Inflammatory macrophage (primary cell): ENCODE measurements at places on chromosomes 12 and 14.
A peak's percentile ranks its signal among the peaks of the same experiment; 100 is the strongest.

GRCh38 chr12:23560611-23561010 is 388.9 kb downstream of the SOX5 start:
- no peak for DNase-seq

DNA sequence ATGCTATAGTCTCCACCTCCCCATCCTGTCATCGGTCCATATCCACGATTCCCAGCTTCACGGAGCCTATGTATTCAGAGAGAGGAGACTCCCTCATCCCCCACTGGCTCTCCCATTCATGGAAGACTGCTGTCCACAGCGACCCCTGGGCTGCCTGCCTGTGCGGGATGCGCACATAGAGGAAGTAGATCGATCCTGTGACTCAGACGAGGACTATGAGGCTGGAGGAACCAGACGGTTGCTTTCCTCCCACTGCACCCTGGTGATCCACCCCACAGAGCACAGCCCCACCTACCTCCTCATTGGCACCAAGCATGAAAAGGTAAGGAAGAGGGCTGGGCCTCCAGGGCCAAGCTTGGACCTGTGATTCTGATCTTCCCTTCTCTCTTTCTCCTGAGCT is 24.4 kb downstream of the PIGH start:
- peak; percentile 70 for DNase-seq

- DNase-seq, result no peak
Observed at GRCh38 chr12:60265741-60266140, 669.9 kb downstream of the SLC16A7 start.

GRCh38 chr12:95723693-95724384 is 66.7 kb downstream of the NTN4 start:
- DNase-seq, result no peak

DNA sequence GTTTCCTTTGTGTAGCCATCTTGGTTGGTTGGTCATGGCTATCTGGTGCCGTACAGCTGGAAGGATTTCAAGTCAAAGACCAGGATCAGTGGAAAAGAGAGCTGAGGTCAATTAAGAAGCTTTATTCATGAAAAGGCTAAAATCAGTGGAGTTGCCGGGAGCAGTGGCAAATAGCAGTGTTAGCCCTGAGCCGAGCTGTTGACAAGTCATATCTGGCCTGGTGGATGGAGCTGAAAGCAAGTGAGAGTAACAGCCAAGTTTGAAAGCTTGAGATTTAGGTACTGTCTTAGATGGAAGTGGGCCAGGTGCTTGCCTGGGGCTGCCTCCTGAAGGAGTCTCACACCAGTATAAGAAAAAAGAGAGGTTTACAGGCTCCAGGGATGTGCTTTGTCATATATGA is 9.0 kb downstream of the BATF start:
- no peak for DNase-seq

- no peak for DNase-seq
Observed at GRCh38 chr14:28744126-28744525, 22.5 kb upstream of the FOXG1 start.

DNA sequence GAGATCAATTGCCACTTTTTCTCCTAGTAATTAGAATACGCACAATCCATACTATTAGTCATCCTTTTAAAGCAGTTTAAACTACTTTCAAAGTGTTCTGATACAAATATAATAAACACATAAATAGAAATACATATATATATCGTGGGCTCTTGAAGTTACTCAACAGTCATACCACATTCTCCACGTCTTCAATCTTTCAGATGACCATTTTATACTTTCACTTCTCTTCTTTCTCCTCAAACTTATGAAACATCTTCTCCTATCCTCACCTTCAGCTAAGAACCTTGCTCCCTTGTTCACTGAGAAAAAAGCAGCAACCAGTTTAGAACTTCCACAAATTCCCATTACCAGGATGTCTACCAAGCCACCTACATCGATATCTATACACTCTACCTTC is 19.2 kb downstream of the CEP290 start:
- DNase-seq, result no peak

DNA sequence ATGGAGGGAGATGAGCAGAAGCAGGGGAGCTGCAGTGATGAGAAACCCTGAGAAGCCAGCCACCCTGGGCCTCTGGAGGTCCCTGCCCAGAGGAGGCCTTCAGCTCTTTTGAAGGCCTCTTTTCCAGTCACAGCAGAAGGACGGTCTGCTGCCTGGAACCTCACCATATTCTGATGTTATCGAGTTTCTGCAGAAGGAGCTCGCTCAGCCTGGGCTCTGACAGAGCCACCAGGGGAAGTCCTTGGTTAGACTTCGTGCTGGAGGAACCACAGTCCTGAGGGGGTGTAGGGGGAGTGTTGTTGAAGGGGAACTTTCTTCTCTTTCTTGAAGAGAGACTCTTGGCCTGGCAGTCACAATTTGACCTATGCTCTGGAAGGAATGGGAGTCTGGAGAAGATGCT is 25.1 kb upstream of the BATF start:
- DNase-seq, result peak; percentile 74

DNA sequence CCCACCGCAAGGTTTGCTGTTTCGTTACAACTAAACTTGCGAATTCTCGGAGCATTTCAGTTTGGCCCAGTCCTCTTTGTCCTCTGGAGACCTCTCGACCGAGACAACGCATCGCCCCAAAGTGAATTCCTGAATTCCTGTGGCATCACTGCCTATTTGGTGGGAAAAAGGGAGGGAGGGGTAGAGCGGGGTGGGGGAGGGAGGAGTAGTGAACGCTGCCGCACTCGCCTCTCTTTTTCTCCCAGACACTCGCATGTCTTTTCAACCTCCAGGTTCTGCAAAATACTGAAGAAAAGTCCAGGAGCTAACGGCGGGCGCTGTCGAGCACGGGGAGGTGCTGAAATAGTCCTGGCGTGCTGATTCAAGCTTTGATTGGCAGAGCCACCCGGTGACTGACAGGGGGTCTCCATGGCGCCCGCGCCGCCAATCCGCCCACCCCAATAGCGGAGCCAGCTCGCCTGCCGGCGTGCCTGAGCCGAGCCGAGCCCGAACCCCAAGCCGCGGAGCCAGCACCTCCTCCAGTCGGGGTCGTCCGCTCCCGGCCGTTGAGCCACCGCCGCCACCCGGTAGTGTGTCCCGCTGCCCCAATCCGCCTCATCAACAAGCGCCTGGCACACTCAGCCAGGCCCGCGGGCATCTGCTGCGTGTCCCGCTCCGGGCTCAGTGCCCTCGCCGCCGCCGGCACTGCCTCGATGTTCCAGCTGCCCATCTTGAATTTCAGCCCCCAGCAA is at the start of gene SIX6:
Gene SIX6 (plus strand): TSS at position 440 of the 731 bp plus-strand sequence. CDS start 253 bp downstream, at position 693.
- no peak for DNase-seq

- DNase-seq, result no peak
Observed at GRCh38 chr14:60328583-60328982, 79.6 kb downstream of the PPM1A start.

DNA sequence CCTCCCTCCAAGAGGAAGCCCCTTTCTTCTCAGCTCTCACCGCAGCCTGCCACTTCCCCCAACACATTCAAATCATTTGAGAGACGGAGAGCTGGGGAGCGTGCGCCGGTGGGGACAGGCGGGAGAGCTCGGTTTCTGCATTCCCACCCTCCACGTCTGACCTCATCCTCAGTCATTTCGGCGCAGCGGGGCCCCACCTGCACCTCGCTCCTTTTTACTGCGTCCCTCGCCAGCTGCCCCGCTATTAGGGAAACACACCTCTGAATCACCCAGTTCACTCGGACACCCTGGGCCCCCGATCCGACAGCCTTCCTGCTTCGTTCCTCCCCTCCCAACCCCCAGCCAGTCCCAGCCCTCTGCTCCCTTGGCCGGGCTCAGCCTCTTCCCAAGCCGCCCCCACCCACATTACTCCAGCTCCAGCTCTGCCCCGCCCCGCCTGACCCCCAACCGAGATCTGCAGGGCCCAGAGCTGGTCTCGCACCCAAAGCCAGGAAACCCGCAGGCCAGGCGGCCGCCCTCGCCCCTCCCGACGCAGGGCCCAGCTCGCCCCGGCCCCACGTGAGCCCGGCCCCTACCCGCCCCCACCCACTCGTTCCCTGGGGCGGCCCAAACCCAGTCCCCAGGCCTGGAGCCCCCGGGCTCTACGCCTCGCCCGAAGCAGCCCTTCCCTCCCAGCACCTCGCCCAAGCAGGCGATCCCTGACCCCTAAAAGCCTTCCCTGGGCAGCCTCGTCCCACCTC is 783 bp downstream of the CORO1C start:
- peak; percentile 88 for DNase-seq

GRCh38 chr14:85442996-85443395 is 86.9 kb upstream of the FLRT2 start:
- peak; percentile 67 for DNase-seq

DNA sequence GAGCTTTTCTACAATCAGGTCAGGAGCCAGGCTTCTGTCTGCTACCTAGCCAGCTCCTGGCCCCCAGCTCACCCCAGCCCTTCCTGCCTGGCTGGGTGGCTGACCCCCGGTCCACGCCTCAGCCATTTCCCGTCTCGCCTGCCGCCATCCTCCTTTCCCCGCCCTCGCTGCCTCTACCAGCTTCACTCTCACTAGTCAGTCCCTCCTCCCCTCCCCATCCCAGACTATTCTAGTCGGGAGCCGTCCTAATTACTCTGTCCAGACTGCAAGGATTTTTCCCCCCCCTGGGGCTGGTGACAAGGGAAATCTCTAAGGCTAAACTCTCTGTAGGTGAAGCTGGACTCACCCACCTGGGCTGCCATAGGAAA is 825 bp downstream of the DHH start:
- DNase-seq, result no peak

GRCh38 chr14:90831821-90832220 is 15.6 kb upstream of the TTC7B start:
- no peak for DNase-seq

- peak; percentile 67 for DNase-seq
Observed at GRCh38 chr14:93120517-93120916, 4.8 kb upstream of the ITPK1 start.

DNA sequence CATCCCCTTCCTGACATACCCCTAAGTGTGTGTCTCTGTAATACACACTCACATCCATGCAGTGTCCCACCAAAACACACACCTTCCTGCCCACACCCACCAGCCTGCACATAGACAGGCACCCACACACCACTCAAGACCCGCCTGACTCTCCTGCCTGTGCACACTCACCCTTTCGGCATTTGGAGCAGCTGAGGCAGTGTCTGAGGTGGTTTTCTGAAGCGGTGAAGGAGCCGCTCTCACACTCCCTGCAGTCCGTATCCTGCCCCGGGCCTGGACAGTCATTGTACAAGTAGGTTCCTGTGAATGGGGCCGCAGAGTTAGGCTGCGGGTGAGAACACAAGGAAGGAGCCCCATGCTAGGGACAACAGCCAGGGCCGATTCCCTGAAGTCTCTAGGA is 8.3 kb downstream of the TNFRSF1A start:
- DNase-seq, result no peak

GRCh38 chr14:47332939-47333338 is 342.5 kb downstream of the MDGA2 start:
- no peak for DNase-seq

- DNase-seq, result no peak
Observed at GRCh38 chr12:120884644-120885043, 19.5 kb downstream of the SPPL3 start.

DNA sequence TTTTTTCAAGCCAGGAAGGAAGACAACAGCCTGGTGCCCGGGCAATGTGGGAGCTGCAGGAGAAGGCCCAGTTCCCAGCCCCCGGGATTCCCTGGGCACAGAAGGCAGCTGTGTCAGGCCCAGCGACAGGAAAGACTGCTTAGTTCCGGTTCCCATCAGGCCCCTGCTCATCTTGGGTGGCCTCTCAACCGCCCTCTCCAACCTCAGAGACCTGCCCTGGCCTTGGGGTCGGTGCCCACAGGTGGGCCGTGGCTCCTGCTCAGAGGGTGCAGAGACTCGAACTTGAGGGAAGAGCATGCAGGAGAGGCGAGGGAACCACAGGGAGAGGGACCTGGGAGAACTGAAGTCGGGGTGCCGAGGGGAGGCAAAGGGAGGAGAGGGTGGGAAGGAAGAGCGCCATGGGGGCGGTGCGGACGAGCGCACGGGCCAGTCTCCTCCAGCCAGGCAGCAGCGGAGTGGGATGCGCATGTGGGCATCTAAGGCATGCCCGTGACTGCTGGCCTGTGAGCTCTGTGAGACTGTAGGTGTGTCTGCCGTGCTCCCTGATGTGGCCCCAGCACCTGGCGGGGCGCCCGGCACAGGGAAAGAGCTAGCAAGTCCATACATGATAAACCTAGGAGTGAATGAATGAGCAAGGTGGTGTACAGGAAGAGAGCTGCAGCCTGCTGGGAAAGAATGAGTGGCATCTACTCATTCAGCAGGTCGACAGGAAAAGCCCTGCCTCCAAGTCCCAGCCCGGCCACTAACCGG is 42.7 kb downstream of the SSH1 start:
- no peak for DNase-seq

DNA sequence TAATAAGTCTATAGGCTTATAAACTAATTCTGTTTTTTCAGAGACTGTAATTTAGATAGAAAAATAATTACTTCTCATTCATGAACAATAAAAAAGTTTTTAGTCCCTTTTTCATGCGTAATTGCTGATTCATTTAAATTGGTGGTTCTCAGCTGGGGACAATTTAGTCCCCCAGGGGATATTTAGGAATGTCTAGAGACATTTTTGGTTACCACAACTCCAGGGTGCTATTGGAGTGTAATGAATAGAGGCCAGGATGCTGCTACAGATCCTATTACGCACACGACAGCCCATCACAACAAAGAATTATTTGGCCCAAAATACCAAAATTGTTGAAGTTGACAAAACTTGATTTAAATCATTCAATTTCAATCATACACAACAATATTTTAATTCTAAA is 22.8 kb upstream of the VCPKMT start:
- DNase-seq, result no peak

GRCh38 chr14:87995500-87996290 is 2.7 kb upstream of the GALC start:
- peak; percentile 29 for DNase-seq

DNA sequence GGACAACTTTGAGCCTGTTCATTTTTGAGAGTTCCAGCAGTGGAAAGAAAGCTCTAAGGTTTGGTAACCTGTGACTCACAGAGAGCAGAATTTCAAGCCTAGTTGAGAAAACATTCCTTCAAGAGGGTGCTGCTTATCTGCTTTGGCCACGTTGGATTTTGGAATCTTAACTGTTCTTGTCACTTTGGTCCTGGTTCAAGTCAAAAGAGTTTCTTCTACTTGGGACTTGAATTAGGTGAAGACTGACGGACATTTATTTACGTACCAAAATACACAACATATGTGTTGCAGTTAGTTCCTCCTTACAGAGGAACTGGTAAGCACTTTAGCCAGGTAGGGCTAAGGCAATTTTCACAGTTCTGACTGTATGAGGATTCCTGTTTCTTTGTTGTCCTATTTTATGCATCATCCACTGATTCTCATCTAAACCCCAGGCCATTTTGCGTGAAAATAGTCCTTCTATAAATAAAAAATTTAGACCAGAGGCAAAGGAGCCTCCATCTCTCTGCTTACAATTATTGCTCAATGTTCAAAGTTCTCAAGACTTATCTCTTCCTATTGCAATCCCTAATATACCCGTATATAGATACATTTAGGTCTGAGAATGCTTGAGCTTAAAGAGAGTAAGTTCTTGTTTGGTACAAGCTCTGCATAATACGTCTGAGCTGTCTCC is 580.9 kb downstream of the DIO2 start:
- no peak for DNase-seq
